H1 (cell line): ENCODE measurements at places on chromosomes 1 and 21. TPM values are rescaled to one million over a fixed set of nuclear protein-coding genes. Genes with fewer than 3 reads are reported as not detected.

Gene XKR8
- 16.3 and 20.0 TPM in 2 replicates for polyA plus RNA-seq

Gene RXRG
- polyA plus RNA-seq = not detected in 2 replicates

Gene CNIH3
- 2.8 and 3.7 TPM in 2 replicates for polyA plus RNA-seq

Gene SMIM1
- 9.7 and 12.1 TPM in 2 replicates for polyA plus RNA-seq

Gene PUM1
- polyA plus RNA-seq = 122 and 143 TPM in 2 replicates

Gene PRMT6
- 23.6 and 27.7 TPM in 2 replicates for polyA plus RNA-seq

Gene ARMH1
- polyA plus RNA-seq = 0.85 and 3.3 TPM in 2 replicates

Gene CCDC181
- 0.39 and 1.2 TPM in 2 replicates for polyA plus RNA-seq

Gene CD2
- polyA plus RNA-seq = not detected in 2 replicates

DNA sequence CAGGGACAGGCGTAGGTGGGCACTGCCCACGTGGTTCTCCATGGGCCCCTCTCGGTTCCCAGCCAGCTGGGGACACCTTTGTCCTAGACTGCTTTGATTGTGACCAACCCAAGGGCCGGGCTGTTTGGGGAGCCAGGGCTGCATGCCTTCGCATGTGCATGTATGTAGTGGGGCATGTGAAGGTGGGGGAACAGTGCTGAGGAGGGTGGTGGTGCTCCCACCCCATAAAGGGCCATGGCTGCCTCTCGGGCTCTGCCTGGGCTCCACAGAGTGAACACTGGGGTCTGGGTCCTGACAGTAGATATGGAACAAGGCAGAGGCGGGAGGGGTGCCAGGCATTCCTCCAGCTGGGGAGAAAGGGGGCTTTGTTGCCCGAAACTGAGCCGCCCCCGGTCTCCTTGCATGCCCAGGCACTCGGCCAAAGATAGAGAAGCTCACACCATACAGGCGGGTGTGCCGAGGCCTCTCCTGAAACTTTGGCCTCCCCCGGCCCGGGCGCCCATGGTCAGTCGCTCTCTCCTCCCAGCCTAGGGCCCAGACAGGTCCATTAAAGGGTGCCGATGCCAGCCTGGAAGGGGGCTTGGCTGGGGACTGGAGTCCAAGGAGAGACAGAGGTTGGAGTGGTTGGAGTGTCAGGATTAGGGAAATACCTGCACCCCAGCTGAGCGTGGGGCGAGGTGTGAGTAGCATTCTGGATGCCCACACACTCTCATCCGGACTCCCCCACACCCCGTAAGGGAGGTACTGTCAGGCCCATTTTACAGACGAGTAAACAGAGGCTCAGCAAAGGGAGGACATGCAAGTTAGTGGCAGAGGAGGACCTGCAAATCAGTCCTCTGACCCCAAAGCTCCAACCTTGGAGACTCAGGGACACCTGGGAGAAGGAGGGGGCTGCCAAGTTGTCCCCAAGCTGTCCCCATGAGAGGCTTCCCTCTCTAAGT is 41.1 kb downstream of the EPHA2 start:
- H3K27ac ChIP-seq = no peak overlapping the region
- H3K4me3 ChIP-seq = peak overlapping the region; percentile 32; the same call in 1 of the 2 replicates
- H3K4me1 ChIP-seq = peaks cover 24% of the 10 kb centered on the region
- H3K36me3 ChIP-seq = no peaks in the 10 kb centered on the region

DNA sequence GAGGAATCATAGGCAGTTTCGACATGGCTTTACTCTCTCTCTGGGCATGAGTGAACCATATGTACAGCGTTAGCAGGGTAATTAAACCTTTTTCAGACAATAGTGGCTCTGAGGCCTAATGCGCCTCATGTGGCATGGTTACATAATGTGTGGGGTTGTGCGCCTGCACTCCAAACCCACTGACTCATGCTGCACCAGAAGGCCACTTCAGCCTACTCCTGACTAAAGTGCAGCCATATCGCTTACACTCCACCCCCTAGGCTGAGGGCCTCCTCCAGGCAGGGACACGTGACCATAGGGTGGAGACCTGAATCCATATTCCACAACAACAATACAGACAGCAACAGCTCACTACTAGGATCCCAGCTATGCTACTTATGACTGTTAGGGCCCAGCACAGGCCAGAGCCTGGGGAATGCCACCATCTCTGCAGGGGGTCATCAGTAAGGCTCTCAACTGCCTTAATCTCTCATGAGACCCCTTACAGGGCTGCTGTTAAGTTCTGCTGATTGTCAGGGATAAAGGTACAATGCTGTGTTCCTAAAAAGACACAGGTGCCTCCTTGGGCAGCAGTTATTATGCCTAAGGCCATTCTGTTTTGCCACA is 13.4 kb upstream of the ODF2L start:
- no peaks in the 10 kb centered on the region for H3K36me3 ChIP-seq
- DNase-seq = no peak
- H3K27ac ChIP-seq = no peak overlapping the region
- no peaks in the 10 kb centered on the region for H3K4me1 ChIP-seq

GRCh38 chr1:9670085-9670484 is 18.6 kb downstream of the PIK3CD start:
- H3K36me3 ChIP-seq = no peaks in the 10 kb centered on the region
- no peak overlapping the region for H3K4me3 ChIP-seq
- no peaks in the 10 kb centered on the region for H3K27me3 ChIP-seq
- no peaks in the 10 kb centered on the region for H3K4me1 ChIP-seq
- DNase-seq = no peak
- no peak overlapping the region for H3K27ac ChIP-seq

- DNase-seq = no peak
- no peaks in the 10 kb centered on the region for H3K27me3 ChIP-seq
- no peak overlapping the region for H3K27ac ChIP-seq
- H3K4me3 ChIP-seq = no peak overlapping the region
- H3K36me3 ChIP-seq = no peaks in the 10 kb centered on the region
Measured at GRCh38 chr1:32309960-32310359, 18.1 kb downstream of the HDAC1 start.

DNA sequence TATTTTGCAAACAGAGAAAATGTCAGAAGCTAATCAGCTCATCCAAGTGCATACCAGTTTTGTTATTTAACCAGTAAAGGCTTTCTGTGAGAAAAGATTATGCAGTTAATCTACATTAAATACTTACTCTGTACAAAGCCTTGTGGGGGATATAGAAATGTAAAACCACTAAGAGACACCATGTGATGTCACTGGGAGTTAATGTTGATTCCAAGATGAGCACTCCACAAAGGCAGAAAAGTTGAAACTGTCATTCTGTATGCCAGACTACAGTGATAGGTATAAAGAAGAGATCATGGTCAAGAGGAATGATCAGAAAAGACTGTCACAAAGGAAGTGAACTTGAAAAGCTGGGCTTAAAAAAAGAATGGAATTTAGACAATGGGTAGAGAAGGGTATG is 100.3 kb upstream of the SGIP1 start:
- no peak overlapping the region for H3K4me3 ChIP-seq
- no peaks in the 10 kb centered on the region for H3K27me3 ChIP-seq
- H3K27ac ChIP-seq = no peak overlapping the region
- H3K36me3 ChIP-seq = no peaks in the 10 kb centered on the region
- 0 out of 2 replicates have a peak, but pooled peaks cover 2% of the 10 kb centered on the region for H3K4me1 ChIP-seq

GRCh38 chr21:39863111-39863510 is 4.1 kb upstream of the PCP4 start:
- no peak for DNase-seq
- H3K4me3 ChIP-seq = no peak overlapping the region
- no peaks in the 10 kb centered on the region for H3K27me3 ChIP-seq

- no peak overlapping the region for H3K27ac ChIP-seq
- no peaks in the 10 kb centered on the region for H3K36me3 ChIP-seq
- no peaks in the 10 kb centered on the region for H3K27me3 ChIP-seq
- H3K4me3 ChIP-seq = peak overlapping the region; percentile 96
- H3K4me1 ChIP-seq = peaks cover 52% of the 10 kb centered on the region
Measured at GRCh38 chr1:156497743-156498431, 2.7 kb downstream of the MEF2D start.

DNA sequence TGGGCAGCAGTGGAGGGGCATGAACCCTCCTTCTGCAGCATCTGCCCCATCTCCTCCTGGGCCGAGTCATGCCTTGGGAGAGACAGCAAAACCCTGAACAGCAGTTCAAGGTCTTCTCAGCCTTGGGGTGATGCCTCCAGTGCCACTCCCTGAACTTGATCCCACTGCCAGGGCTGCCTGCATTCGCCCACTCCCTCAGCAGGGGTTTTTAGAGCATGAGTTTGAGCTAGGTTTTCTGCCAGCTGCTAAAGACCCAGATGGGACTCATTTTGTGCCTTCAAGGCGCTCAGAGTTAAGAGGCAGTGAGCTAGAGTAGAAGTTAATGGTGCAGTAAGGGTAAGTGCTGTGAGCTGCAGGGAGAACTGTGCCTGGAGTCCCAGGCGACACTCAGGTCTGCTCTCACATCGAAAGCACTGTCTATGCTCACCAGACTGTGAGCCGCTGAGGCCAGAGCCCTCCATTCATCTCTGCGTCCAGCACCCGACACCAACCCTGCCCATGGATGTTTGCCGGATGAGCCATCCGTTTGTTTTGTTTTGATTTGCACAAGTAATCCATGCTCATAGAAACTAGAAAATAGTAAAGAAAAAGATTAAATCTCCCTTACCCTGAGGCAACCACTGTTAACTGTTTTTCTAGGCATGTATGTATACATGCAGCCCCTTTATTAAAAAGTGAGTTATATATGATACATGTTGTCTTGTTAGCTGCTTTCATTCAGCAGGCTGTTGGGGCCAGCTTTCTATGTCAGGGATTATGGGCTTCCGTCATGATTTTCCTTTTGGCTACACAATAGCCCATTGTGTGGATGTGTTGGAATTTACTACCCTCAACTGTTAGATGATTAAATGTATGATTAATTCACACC is 67.8 kb downstream of the VPS26C start:
- DNase-seq = no peak
- H3K4me1 ChIP-seq = no peaks in the 10 kb centered on the region
- no peak overlapping the region for H3K27ac ChIP-seq
- no peak overlapping the region for H3K4me3 ChIP-seq
- H3K27me3 ChIP-seq = no peaks in the 10 kb centered on the region
- H3K36me3 ChIP-seq = peaks cover 3% of the 10 kb centered on the region

DNA sequence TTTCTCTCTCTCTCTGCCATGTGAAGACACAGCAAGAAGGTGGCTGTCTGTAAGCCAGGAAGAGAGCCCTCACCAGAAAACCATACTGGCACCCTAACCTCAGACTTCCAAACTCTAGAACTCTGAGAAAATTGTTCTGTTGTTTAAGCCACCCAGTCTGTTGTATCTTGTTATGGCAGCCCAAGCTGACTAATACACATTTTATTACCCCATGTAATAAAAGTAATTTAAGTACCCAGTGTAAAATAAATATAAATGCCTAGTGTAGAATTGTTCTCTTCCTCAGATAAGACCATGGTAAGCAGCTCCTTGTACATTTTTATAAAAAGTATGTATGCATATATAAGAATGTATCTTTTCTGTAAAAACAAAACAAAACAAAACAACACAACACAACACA is 119.7 kb downstream of the DTL start:
- DNase-seq = no peak
- H3K36me3 ChIP-seq = no peaks in the 10 kb centered on the region
- H3K27me3 ChIP-seq = no peaks in the 10 kb centered on the region
- no peak overlapping the region for H3K4me3 ChIP-seq
- no peaks in the 10 kb centered on the region for H3K4me1 ChIP-seq

- H3K27ac ChIP-seq = no peak overlapping the region
- peaks cover 3% of the 10 kb centered on the region for H3K27me3 ChIP-seq
- no peaks in the 10 kb centered on the region for H3K36me3 ChIP-seq
- H3K4me3 ChIP-seq = no peak overlapping the region
- DNase-seq = no peak
Measured at GRCh38 chr1:47951026-47951425, 46.2 kb downstream of the TRABD2B start.

- no peaks in the 10 kb centered on the region; the same call in none of the 2 replicates for H3K4me1 ChIP-seq
- H3K4me3 ChIP-seq = no peak overlapping the region
- peaks cover 12% of the 10 kb centered on the region; the same call in 1 of the 2 replicates for H3K36me3 ChIP-seq
- no peaks in the 10 kb centered on the region; the same call in 1 of the 2 replicates for H3K27me3 ChIP-seq
- H3K27ac ChIP-seq = no peak overlapping the region
Measured at GRCh38 chr1:228104526-228105269, 1.6 kb upstream of the C1orf35 start.

DNA sequence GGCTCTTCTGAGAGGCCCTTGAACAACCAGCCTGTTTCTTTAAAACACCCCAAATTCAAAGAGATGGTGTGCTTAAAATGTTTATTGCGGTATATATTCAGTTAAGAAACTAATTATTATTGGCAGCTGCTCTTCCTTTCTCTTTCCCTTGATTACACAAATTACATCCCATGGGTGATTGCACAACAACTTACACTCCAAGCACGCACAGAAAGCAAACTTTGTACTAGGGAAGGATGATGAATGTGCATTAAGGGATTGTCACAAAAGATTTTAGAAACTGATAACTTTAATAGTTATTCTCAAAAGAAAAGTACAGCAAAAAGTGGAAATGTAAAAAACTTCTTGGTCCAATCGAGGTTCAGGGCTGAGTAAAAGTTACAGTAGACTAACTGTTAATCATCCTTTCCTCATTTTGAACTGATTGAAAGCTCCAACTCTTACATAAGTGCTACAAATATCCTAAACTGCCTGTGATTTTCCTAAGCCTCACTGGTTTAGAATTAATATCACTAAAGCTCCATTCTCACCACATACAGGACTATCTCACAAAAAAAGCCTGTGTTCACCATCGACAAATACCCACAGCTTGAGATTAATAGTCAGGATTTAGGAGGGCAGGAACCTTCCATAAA is 153.4 kb downstream of the TTLL7 start:
- no peak for DNase-seq
- no peaks in the 10 kb centered on the region for H3K36me3 ChIP-seq
- no peak overlapping the region for H3K27ac ChIP-seq

- no peak overlapping the region for H3K4me3 ChIP-seq
- no peak for DNase-seq
- no peaks in the 10 kb centered on the region for H3K36me3 ChIP-seq
- no peak overlapping the region for H3K27ac ChIP-seq
Measured at GRCh38 chr21:25508364-25508763, 98.9 kb downstream of the MRPL39 start.

- no peaks in the 10 kb centered on the region for H3K36me3 ChIP-seq
- no peaks in the 10 kb centered on the region for H3K27me3 ChIP-seq
- no peaks in the 10 kb centered on the region; the same call in 1 of the 2 replicates for H3K4me1 ChIP-seq
- DNase-seq = no peak
- no peak overlapping the region for H3K4me3 ChIP-seq
Measured at GRCh38 chr1:233490488-233490887, 123.4 kb upstream of the KCNK1 start.

GRCh38 chr1:12148958-12149790 is 17.6 kb upstream of the TNFRSF1B start:
- peaks cover 2% of the 10 kb centered on the region for H3K4me1 ChIP-seq
- H3K27me3 ChIP-seq = no peaks in the 10 kb centered on the region
- no peak overlapping the region for H3K27ac ChIP-seq
- no peak for DNase-seq
- H3K36me3 ChIP-seq = no peaks in the 10 kb centered on the region
- no peak overlapping the region for H3K4me3 ChIP-seq

DNA sequence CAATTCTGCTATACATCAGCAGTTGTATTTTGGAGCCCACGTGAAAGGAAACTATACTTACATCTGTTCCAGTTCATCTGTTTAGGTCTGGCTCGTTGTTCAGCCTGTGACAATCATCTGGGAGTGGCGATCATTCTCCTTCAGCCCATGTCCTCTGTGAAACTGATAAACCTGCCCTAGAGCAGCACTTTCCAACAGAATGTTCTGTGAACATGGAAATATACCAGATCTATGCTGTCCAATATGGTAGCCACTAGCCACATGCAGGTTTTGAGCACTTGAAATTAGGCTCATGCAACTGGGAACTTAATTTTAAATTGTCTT is 24.5 kb upstream of the COQ8A start:
- H3K4me1 ChIP-seq = no peaks in the 10 kb centered on the region
- H3K27me3 ChIP-seq = no peaks in the 10 kb centered on the region
- H3K27ac ChIP-seq = no peak overlapping the region
- H3K4me3 ChIP-seq = no peak overlapping the region
- DNase-seq = no peak
